ENCODE measurements at places on chromosomes 2 and 18.
A peak's percentile ranks its signal among the peaks of the same experiment; 100 is the strongest.

GRCh38 chr2:97781981-97782380 lies 68.6 kb downstream of the ZAP70 start:
- DNase-seq: no peak

- DNase-seq: no peak
Observed at GRCh38 chr18:56676639-56677038, 25.5 kb downstream of the WDR7 start.

DNA sequence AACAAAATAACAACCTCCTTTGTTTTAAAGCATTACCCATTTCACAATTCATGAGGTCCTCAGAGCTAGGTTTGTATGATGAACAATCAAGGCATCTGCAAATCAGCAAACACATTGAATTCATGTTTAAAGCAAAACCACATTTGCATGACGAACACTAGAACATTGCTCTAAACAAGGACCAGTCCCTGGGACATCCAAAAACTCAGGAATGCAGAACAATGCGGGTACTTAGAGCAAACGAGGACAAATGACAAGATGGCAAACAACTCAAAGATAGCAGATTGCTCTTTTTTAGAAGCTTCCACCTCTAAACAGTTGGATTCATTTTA lies 45.7 kb upstream of the RALBP1 start:
- no peak for DNase-seq

- DNase-seq: no peak
Observed at GRCh38 chr2:86221066-86221684, 21.9 kb downstream of the MRPL35 start.

GRCh38 chr2:192098814-192099491 lies 95.8 kb downstream of the TMEFF2 start:
- no peak for DNase-seq

- DNase-seq: peak; percentile 19
Observed at GRCh38 chr2:25337276-25337675, 4.4 kb downstream of the DNMT3A start.

GRCh38 chr2:85682378-85682777 lies 11.8 kb upstream of the GNLY start:
- DNase-seq: no peak

GRCh38 chr18:39698436-39698835 lies 2132.8 kb upstream of the CELF4 start:
- DNase-seq: no peak

DNA sequence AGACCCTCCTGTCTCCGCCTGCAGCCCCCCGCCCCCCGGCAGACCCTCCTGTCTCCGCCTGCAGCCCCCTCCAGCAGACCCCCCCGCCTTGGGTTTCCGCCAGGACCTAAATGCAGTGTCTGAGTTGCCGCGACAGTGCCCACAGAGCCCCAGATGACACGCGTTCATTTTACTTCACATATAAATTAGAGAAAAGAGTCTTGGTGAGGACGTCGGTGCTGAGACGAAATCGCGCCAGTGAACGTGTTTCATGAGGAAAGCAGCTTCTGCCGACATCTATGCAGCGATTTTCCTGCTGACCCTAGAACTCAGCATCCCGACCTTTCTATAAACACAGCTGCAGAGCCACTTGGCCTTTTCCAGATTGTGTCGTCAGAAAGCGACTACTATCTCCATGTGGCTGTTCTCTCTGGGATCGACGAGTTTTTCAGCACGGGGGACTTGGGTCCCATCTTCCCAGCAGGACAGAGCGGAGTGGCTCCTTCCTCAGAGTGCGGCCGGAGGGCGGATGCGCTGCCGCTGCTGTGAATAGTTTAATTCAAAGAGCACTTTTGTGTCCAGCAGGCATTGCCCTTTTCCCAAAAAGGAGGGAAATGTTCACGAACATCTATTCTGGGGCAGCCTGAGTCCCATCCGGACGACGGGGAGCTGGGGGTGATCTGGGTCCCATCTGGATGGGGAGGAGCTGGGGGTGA lies 136.7 kb downstream of the NFATC1 start:
- no peak for DNase-seq

GRCh38 chr18:2848247-2849246 lies 1.7 kb downstream of the EMILIN2 start:
- no peak for DNase-seq

GRCh38 chr2:48617618-48618017 lies at the start of gene GTF2A1L:
Gene GTF2A1L, plus strand, starts transcription at chr2:48617856. Its CDS starts 19 bp downstream, at chr2:48617875.
- no peak for DNase-seq
